Effector CD4-positive, alpha-beta T cell (primary cell): ENCODE measurements at places on chromosomes 5 and 9.

- no peak for DNase-seq
Measured at GRCh38 chr5:23930985-23931384, 423.6 kb downstream of the PRDM9 start.

- DNase-seq = no peak
Measured at GRCh38 chr5:17024686-17025180, 88.6 kb upstream of the MYO10 start.

DNA sequence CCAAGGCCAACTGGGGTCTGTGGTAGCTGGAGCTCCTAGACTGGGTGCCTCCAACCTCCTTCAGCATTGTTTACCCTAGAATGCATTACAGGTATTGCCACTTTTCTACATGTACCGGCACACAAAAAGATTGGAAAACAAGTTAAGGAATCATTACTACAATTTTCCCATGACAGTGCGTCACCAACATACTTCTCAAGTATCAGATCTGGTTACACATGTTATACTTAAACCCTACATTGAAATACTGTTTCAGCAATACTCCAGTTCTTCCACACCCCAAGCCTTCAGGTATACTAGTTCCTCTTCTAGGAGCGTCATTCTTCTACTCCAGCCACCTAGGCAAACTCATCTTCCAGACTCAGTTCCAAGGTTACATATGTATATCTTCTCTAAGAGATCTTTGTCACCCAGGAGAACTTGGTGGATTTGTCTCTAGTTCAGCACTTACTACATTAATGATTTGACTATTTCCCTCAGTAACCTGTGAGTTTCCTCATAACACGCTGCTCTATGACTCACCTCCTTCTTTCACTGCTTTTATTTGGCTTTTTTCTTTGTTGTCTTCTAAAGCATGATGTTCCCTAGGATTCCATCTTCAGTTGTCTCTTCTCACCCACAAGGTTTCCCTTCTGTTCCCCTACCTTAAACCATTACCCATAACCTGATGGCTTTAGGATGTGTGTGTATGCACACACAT lies 217.0 kb downstream of the AP3B1 start:
- DNase-seq = no peak

DNA sequence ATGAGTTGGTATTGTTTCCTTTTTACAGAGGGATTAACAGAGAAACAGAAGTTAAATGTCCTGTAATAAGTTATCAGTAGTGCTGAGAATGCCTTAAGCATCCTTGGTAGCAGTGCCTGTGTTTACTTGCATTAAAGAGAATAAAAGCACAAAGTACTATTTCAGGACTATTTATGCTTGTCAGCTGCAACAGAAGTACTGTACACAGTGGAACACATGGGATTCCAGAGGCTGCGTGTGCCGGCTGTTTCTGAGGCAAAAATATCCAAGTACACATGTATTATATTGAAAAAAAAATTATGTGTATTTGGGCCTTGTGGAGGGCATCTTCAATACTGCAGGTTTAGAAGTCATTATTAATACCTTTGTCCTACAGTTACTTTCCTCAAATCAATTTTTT lies 58.2 kb upstream of the ACTBL2 start:
- no peak for DNase-seq

DNA sequence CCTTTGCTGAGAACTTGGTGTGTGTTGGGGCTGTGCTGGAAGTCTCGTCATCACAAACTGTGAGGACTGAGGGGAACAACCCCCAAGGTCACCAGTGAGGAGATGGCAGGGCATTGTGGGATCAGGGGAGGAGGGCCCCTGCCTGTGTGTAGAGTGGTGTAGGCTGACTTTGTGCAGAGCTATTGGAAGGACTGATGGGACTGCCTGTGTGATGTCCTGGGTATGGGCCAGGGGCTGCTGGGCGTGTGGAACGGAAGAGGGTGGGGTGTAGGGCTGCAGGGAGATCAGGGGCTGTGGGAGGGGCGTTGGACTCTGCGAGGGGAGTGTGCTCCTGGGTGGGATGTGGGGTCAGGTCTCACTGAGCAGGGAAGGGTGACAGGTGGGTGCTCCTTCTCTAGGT lies 3.6 kb downstream of the WNK2 start:
- no peak for DNase-seq

DNA sequence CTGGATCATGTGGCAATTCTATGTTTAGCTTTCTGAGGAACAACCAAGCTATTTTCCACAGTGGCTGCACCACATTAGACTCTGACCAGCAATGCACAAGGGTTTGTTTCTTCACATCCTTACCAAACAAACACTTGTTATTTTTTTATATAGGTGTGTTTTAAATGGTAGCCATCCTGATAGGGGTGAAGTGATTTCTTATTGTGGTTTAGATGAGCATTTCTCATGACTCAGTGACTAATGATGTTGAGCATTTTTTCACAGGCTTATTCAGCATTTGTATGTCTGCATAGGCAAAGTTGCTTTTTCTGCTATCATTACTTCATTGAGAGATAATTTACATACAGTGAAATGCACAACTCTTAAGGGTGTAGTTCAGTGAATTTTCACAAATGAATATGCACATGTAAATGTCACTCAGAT lies 36.0 kb downstream of the ANKRD33B start:
- no peak for DNase-seq

DNA sequence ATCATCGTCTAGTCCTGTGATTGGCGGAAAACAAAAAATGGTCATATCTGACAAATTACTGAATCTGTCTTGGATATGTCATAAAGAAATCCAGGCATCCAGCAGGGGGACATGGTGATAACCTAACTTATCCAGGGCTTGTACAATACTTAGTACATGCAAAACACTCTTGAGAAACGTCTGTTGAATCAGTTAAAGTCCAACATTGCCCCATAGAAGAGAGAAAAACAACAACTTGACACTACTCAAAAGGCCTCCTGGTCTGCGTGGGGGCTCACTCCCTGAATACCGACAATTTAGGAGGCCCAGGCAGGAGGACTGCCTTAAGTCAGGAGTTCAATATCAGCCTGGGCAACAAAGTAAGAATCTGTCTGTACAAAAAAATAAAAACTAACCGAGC lies 217.5 kb downstream of the DCP2 start:
- no peak for DNase-seq

- DNase-seq = no peak
Measured at GRCh38 chr9:137313956-137314560, 12.0 kb upstream of the NRARP start.

GRCh38 chr9:135611142-135611874 lies 28.0 kb downstream of the GLT6D1 start:
- DNase-seq = no peak

- no peak for DNase-seq
Measured at GRCh38 chr5:139245637-139246339, 47.6 kb upstream of the SIL1 start.

DNA sequence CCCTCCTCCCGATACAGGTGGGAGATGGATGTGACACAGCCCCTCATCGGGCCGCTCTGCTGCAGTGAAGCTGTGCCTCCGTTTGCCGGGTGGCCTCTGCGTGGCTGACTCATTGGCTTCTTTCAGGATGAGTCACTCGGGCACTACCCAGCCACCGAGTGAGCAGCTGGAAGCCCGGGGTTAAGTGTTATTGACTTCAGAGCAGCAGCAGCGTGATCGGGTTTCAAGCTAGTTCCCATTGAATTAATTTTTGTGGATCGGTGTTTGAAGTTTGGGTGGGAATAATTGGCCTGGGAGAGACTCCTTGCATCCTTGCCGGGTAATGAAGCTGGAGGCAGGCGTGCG lies 266.4 kb upstream of the IRX4 start:
- no peak for DNase-seq

DNA sequence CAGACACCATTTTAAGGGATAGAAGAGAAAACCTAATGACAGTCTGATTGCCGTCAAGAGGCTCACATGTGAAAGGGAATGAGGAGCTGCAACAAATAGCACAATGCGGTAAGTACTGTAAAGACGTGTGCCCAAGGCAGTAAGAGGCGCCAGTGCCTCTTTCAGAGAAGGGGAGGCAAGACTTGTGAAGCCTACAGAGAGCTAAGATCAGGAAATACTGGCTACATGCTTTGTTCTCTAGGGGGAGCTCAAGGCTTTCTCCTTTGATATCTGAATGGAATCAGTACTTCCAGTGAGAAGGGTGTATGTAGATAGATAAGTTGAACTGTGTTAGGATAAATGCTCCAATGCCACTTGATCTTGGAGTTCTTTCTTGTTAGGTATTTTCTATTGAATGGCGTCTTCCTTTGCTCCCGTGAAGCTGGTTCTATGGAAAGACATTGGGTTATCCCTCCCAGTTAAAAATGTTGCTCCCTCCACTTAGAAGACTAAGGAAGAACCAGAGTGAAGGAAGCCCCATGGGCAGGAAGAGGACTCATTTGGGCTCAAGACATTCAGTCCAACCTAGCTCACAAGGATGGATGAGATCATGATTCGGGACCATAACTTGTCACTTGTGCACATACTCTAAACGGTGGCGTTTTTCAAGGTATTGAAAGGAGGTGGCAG lies 23.5 kb upstream of the ALDOB start:
- DNase-seq = no peak

DNA sequence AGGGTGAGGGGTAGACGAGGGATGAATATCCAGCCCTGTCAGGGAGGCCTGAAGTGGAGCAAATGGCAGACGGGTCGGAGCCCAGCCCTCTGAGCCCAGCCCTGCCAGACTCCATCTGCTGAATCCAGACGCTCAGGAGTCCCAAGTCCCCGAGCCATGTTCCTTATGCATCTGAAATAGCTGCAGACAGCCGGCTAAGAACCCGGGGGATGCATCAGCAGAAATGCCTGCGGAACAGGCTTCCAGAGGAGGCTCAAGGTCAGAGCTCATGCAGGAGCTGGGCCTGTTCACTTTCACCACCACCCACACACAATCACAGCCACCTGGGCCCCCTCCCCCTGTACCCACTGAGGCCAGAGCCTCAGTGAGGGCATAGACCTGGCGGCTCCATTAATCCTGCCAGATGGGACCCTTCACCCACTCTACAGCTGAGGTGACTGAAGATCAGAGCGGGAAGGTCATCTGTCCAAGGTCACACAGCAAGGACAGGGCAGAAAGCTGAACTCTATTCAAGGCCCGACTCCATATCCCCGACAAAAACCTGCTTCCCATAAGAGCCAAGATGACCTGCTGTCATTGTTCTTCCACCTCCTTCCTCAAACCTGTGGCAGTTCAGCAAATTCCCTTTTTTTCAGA lies 24.4 kb upstream of the AKNA start:
- no peak for DNase-seq

DNA sequence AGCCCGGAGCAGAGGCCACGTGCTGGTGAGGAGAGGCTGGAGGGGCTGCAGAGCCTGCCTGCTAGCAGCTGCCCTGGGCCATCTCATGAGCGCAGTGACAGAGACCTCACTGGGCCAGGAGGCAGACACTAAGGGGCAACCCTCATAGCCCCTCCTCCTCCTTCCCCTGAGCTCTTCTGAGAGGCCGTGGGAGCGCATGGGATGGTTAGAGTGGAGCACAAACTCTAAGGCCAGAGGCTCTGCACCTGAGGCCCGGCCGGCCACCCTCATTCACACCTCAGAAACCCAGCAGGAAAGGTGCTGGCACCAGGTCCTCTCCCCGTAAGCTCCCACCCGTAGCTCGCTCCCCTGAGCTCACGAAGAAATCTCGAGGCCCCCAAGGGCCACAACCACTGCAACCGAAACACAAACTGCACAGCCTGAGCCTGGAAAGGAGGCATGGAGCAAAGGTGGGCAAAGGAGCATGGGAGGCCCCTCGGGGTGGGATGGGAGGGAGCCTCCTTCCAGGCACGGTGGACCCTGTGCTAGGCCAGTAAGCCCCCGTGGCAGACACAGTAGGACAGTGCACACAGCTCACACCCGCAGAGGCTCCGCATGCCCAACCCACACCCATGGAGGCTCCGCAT lies 17.7 kb downstream of the CAMSAP1 start:
- no peak for DNase-seq

GRCh38 chr5:18970000-18970399 lies 1018.0 kb downstream of the CDH18 start:
- DNase-seq = no peak

GRCh38 chr9:98037357-98037756 lies 19.2 kb upstream of the NANS start:
- DNase-seq = no peak

DNA sequence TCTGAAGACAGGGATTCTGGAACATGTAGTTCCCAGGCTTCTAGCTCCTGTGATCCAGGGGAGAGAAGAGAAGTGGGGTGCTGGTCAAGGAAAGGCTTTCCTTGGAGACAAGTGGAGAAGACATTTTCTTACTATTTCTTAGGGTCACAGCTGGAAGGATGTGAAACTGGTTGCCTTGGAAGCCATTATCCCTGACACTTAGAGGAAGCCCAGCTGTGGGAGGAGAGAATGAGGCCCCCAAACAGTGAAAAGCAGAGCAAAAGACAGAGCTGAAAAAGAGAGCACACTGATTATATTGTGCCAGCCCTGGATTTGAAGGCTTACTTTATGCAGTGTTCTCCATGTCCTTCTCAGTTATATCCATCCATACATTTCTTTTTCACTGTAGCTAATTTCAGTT lies 17.5 kb upstream of the SHB start:
- DNase-seq = no peak
